ENCODE measurements at places on chromosomes 2 and 18.

DNA sequence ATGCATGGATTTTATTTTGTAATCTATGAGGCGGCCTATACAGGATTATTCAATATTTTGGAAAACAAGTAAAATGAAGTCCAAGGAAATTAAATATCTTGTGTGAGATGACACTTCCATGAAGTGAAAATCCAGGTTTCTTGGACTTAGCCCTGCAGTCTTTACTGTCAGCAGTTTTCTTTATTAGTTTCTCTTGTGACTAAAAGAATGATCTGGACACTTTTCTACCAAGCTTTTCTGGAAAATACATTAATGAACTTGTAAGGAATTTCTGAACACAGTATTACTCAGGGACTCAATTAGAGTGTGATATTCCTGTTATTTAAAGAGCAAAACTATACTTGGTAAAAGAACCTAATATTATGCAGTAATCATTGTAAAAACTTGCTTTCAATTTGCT, 610.4 kb upstream of the SLC8A1 start:
- DNase-seq, result no peak

DNA sequence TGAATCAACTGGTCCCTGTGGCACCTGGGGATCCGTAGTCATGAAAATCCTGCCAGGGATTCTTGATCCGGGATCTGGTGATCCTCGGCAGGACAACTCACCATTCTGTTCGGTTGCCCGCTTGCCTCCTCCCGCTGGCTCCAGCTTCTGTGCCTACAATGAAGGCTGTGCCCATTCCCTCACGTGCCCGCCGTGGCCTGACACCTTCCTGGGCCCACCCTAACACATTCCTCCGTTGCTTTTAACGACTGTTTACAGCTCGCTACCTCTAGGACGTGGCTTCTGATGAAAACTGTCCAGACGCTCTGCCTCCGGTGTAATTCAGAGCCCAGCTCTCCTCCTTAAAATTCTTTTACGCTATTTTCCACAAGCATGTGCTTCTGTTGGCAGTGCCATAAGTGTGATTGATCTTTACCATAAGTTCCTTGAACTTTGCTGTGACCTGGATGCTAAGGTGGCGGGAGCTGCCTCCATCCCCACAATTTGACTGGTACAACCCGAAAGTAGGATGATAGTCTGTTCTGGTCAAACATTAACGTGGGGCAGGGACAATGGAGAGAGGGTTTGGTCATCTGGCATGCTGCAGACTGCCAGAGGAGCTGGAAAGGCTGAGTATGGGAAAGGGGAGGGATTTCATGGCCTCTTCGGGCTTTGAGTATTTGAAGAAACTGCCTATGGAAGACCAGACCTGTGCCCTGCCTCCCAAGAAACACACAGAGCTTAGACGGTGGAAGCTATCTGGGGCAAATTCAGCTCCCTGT, 206.8 kb upstream of the TNP1 start:
- DNase-seq, result no peak

- no peak for DNase-seq
These were observed 95.7 kb upstream of the LINC00305 start for GRCh38 chr18:64244571-64244970.

GRCh38 chr2:171322928-171323327, 110.9 kb downstream of the METTL8 start:
- DNase-seq, result no peak

- no peak for DNase-seq
These were observed 273.0 kb downstream of the PDE11A start for GRCh38 chr2:177799531-177799930.

GRCh38 chr2:238498691-238499295, 72.1 kb downstream of the ASB1 start:
- DNase-seq, result no peak

DNA sequence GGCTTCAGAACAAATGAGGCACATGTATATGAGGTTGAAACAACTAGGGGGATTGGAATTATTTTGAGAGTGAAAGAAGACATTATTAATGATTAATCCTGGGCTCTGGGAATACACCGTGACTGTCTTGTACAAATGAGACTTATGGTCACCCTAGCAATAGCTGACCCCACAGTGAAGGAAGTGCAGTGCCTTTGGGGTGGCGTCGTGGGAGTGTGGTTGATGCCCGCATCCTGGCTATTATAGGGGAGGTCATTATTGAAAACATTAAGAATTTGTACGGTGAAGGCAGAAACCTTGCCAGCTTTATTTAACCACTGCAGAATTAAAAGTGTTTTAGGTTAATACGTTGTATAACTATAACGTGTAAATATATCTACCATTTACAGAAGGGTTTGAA, 296.7 kb downstream of the CYRIA start:
- no peak for DNase-seq

DNA sequence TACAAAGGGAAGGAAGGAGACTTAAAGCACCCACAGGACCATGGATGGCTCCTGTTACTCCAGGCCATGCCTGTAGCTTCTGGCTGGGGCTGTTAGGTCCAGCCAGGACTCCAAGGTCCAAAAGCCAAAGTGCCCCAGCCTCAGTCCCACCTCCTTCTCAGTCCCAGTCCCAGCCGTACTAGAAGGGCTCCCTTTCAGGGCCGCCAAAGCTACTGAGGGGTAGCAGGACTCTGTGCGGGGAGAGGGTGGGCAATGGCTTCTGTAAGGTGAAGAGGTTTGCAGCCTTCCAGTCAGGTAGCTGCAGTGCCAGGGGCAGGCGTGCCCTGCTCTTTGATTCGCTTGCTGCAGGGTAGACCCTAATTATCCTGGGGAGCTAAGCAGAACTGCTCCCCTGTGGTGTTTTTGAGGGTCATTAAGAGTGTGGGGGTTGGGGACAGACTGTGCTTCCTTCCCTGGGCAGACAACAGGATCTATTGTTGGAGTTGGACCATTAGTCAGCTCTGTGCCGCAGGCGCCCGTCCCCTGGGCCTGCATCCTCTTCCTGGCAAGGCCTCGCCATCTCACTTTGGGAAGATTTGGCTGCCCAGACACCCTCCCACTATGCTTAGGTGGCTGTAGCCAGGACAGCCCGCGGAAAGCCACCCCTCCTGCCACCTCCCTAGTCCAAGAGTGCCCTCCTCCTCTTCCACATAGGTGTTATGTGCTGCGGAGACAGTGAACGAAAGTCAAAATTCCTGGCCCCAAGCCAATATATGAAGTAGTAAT, 118.8 kb downstream of the ZBTB7C start:
- no peak for DNase-seq

DNA sequence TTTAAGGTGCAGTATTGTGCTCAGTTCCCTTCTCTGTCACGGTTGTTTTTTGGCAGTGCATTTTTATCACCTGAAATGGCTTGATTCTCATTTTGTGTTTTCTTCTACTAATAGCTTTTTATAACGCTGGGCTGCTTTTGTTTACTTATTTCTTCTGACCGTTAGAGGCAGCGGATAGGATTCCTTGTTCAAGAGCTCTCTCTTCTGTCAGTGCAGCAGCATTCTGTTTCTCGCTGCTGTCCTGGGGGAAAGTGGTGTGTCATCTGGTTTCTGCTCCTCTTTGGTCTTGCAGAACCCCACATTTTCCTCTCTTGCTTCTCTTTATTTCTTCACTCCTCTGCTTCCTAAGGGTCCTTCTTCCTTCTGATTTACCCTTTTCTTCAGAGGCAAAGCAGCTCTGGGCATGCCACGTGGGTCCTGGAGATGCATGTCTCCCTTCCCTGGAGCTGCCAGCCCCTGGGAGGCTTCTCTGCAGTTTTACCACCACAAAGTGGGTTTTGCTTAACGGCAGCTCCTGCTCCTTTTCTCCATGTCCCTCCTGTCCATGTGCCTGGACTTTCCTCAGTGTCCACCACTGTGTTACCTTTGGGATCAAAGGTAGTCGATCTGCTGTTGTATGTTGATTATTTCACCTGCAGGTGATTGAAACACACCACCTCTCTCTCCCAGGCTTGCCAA, 47.3 kb upstream of the SNTG2 start:
- DNase-seq, result no peak

GRCh38 chr2:32864334-32865111, 82.2 kb upstream of the LTBP1 start:
- DNase-seq, result no peak

Data from T-cell (primary cell).